ENCODE measurements at places on chromosomes 13 and 19. TPM values are rescaled to one million over a fixed set of nuclear protein-coding genes. Genes with fewer than 3 reads are reported as not detected.

- H3K4me3 ChIP-seq, result peak overlapping the region; percentile 76
- peaks cover 10% of the 10 kb centered on the region for H3K36me3 ChIP-seq
- H3K27ac ChIP-seq, result no peak overlapping the region
- DNase-seq, result no peak
Observed at GRCh38 chr19:58279925-58280316, 1.2 kb downstream of the ZNF8 start.

The TLE2 gene
- total RNA-seq, result 27.8 TPM

GRCh38 chr19:36009220-36009619, 607 bp upstream of the SYNE4 start:
- peak; percentile 90 for DNase-seq
- H3K36me3 ChIP-seq, result no peaks in the 10 kb centered on the region
- peaks cover 25% of the 10 kb centered on the region for H3K4me1 ChIP-seq
- H3K4me3 ChIP-seq, result peak overlapping the region; percentile 42
- H3K27me3 ChIP-seq, result no peaks in the 10 kb centered on the region

The CCDC8 gene
- 3.5 TPM for total RNA-seq

DNA sequence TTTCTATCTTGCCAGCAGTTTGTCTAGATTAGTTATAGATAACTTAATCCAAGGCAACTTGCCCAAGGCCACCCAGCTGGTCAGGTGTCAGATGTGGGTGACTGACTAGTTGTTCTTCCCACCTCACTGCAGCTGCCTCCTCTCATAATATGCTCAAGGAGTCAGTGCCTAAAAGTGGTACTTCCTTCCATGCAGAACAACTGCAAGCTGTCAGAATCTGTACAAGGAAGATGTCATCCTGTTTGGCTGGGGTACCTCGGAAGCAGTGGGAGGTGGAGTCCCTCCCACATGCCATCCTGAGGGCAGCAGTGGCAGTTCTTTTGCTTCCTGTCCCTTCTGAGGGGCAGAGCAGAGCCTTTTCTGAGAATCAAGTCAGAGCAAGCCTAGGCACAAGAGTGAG, 193.2 kb upstream of the RFC3 start:
- no peaks in the 10 kb centered on the region for H3K27me3 ChIP-seq
- no peak for DNase-seq
- H3K4me1 ChIP-seq, result no peaks in the 10 kb centered on the region
- H3K36me3 ChIP-seq, result no peaks in the 10 kb centered on the region
- no peak overlapping the region for H3K27ac ChIP-seq
- H3K4me3 ChIP-seq, result no peak overlapping the region

GRCh38 chr19:34506026-34506370, 24.4 kb downstream of the WTIP start:
- H3K36me3 ChIP-seq, result no peaks in the 10 kb centered on the region
- no peak for DNase-seq
- peaks cover 3% of the 10 kb centered on the region for H3K4me1 ChIP-seq

DNA sequence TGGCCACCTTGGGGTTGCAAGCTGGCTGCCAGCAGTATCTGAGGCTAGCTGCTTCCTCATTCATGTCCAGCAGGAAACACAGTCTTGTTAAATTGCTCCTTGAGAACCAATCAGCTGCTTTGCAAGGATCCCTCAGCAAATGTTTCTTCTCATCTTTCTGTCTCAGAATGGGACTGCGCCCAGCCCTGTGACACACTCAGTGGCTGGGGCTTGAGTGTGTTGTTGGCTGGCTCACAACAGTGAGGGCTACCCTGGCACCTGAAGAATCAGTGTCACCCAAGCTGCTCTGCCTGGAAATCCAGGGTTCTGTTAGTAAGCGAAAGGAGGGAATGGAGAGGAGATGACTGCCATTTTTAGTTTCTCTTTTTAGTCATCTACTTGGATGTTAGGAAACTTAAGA, 317.2 kb downstream of the DCT start:
- no peaks in the 10 kb centered on the region for H3K27me3 ChIP-seq

DNA sequence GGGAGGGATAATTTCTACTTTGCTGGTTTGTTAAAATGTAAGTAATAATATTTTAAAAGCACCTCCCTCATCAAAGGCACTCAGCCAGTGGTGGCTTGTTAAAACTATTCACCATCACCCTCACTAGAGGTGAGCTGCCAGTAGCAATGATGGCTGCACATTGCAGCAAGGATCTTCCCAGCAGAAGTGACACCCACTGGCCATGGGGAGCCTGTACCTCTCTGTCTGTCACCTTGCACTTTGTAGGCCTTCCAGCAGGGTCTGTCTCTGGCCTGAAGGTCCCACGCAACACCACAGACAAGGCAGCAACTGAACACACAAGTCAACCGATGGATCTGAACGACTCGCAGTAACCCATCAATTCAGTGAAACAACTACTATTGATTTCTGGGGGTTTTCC, 47.3 kb upstream of the C13orf42 start:
- no peaks in the 10 kb centered on the region for H3K36me3 ChIP-seq
- H3K4me1 ChIP-seq, result peaks cover 12% of the 10 kb centered on the region
- H3K27me3 ChIP-seq, result no peaks in the 10 kb centered on the region
- H3K4me3 ChIP-seq, result no peak overlapping the region

- H3K4me3 ChIP-seq, result no peak overlapping the region
- H3K4me1 ChIP-seq, result no peaks in the 10 kb centered on the region
- no peak overlapping the region for H3K27ac ChIP-seq
- no peaks in the 10 kb centered on the region for H3K36me3 ChIP-seq
- H3K27me3 ChIP-seq, result peaks cover 11% of the 10 kb centered on the region
Observed at GRCh38 chr19:39085392-39085791, 1.2 kb downstream of the ACP7 start.

The F7 gene
- total RNA-seq, result not detected

DNA sequence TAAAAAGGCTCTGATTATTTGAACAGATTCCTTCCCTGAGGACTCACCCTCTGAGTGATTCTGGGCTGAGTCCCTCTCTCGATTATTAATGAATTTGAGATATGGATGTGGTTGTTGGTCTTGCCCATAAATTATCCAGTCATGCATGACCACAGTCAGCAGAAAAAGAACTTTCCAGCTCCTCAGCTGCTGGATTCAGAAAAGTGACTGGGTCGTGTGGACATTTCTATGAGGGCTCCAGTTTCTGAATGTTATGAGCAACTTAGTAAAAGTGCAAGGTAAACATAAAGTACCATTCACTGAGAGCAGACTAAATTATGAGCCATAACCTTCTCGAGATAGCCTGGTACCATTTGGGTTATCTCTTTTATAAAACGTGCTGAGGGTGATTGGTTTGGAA, 100.1 kb upstream of the CLDN10 start:
- no peaks in the 10 kb centered on the region for H3K4me1 ChIP-seq
- DNase-seq, result no peak
- no peak overlapping the region for H3K27ac ChIP-seq

The ZNF607 gene
- total RNA-seq, result 5.0 TPM

GRCh38 chr13:43389573-43389972, 366.2 kb downstream of the DNAJC15 start:
- no peak for DNase-seq
- no peak overlapping the region for H3K4me3 ChIP-seq
- no peaks in the 10 kb centered on the region for H3K36me3 ChIP-seq
- no peak overlapping the region for H3K27ac ChIP-seq

DNA sequence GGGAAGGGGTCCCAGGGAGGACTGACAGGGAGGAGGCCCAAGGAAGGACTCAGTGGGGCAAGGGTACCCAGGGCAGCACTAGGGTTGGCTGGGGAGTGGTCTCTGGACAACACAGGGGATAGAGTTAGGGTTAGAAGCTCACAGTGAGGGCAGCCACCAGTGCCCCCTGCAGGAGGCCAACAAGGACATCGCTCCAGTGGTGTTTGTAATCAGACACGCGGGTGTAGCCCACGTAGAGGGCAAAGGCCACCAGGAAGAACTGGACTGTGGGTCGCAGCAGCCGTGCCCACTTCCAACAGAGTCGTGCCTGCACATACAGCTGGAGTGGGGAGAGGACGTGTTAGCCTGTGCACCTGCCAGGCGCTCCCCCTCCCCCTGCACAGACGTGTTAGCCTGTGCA, 9.2 kb downstream of the PLPP2 start:
- no peak overlapping the region for H3K27ac ChIP-seq
- DNase-seq, result no peak
- H3K27me3 ChIP-seq, result peaks cover 43% of the 10 kb centered on the region
- H3K4me3 ChIP-seq, result no peak overlapping the region

The SPRYD7 gene
- 9.1 TPM for total RNA-seq

GRCh38 chr13:95335667-95336066, 34.4 kb upstream of the ABCC4 start:
- no peak overlapping the region for H3K27ac ChIP-seq
- H3K4me3 ChIP-seq, result no peak overlapping the region
- no peaks in the 10 kb centered on the region for H3K27me3 ChIP-seq
- no peaks in the 10 kb centered on the region for H3K36me3 ChIP-seq
- peaks cover 23% of the 10 kb centered on the region for H3K4me1 ChIP-seq

The IGFL2 gene
- total RNA-seq, result not detected

- H3K27me3 ChIP-seq, result no peaks in the 10 kb centered on the region
- H3K4me1 ChIP-seq, result no peaks in the 10 kb centered on the region
- H3K4me3 ChIP-seq, result no peak overlapping the region
- no peaks in the 10 kb centered on the region for H3K36me3 ChIP-seq
Observed at GRCh38 chr13:27691207-27691606, 69.5 kb downstream of the POLR1D start.

- H3K4me1 ChIP-seq, result no peaks in the 10 kb centered on the region
- no peak overlapping the region for H3K4me3 ChIP-seq
- DNase-seq, result no peak
- H3K27me3 ChIP-seq, result peaks cover 13% of the 10 kb centered on the region
- H3K36me3 ChIP-seq, result no peaks in the 10 kb centered on the region
Observed at GRCh38 chr19:43804432-43804831, 2.2 kb upstream of the LYPD5 start.

The TLE6 gene
- not detected for total RNA-seq

The ZNF763 gene
- 11.9 TPM for total RNA-seq

The ZNF682 gene
- 3.0 TPM for total RNA-seq

The ODAD3 gene
- not detected for total RNA-seq

- peaks cover 16% of the 10 kb centered on the region for H3K4me1 ChIP-seq
- peak overlapping the region; percentile 31 for H3K27ac ChIP-seq
- no peak overlapping the region for H3K4me3 ChIP-seq
- DNase-seq, result peak; percentile 87
- peaks cover 83% of the 10 kb centered on the region for H3K36me3 ChIP-seq
Observed at GRCh38 chr19:46728693-46729339, 11.9 kb upstream of the PRKD2 start.

- no peaks in the 10 kb centered on the region for H3K36me3 ChIP-seq
- no peaks in the 10 kb centered on the region for H3K27me3 ChIP-seq
- peak; percentile 73 for DNase-seq
- H3K4me1 ChIP-seq, result peaks cover 11% of the 10 kb centered on the region
Observed at GRCh38 chr13:40549500-40550094, 116.8 kb downstream of the FOXO1 start.

- peak overlapping the region; percentile 65 for H3K27ac ChIP-seq
- H3K4me3 ChIP-seq, result no peak overlapping the region
- H3K36me3 ChIP-seq, result no peaks in the 10 kb centered on the region
- H3K27me3 ChIP-seq, result no peaks in the 10 kb centered on the region
- DNase-seq, result no peak
- peaks cover 30% of the 10 kb centered on the region for H3K4me1 ChIP-seq
Observed at GRCh38 chr13:40985381-40986100, 33.6 kb downstream of the ELF1 start.

DNA sequence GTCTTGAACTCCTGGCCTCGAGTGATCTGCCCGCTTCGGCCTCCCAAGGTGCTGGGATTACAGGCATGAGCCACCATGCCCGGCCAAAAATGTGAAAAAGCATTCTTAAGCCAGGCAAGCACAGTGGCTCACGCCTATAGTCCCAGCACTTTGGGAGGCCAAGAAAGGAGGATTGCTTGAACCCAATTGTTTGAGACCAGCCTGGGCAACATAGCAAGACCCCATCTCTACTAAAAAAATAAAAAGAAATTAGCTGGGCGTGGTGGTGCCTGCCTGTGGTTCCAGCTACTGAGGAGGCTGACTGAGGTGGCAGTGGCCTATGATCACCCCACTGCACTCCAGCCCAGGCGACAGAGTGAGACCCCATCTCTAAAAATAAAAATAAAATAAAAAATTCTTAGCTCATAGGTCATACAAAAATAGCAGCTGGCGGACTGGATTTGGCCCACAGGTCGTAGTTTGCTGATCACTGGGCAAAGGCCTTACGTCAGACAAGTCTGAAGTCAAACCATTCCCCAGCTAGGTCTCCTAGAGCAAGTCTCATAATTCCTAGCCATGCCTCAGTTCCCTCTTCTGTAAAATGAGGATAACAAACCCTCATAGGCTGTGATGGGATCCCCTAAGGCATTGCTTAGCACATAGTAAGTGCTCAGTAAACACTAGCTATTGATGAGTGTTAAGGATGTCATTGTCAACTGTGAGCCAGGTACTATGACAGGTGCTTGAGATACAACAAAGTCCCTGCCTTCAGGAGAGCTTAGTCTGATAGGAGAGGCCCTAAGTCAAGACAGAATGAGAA, 36.0 kb downstream of the INSR start:
- H3K36me3 ChIP-seq, result no peaks in the 10 kb centered on the region
- peaks cover 51% of the 10 kb centered on the region for H3K4me1 ChIP-seq
- H3K27me3 ChIP-seq, result no peaks in the 10 kb centered on the region
- no peak for DNase-seq

- no peaks in the 10 kb centered on the region for H3K27me3 ChIP-seq
- H3K27ac ChIP-seq, result no peak overlapping the region
- DNase-seq, result peak; percentile 38
- H3K4me3 ChIP-seq, result no peak overlapping the region
- no peaks in the 10 kb centered on the region for H3K36me3 ChIP-seq
Observed at GRCh38 chr13:35695448-35695770, 218.9 kb upstream of the MAB21L1 start.

The LILRA5 gene
- total RNA-seq, result 2.0 TPM

All from sigmoid colon (tissue), 7 donors.